Spinal cord (tissue), 10 donors: ENCODE measurements at places on chromosomes 5 and 9.
A peak's percentile ranks its signal among the peaks of the same experiment; 100 is the strongest.

- peak; percentile 38 for DNase-seq
Observed at GRCh38 chr5:136769900-136770684, 404.7 kb upstream of the TRPC7 start.

- no peak for DNase-seq
Observed at GRCh38 chr9:110319781-110320492, 17.7 kb downstream of the TXNDC8 start.

DNA sequence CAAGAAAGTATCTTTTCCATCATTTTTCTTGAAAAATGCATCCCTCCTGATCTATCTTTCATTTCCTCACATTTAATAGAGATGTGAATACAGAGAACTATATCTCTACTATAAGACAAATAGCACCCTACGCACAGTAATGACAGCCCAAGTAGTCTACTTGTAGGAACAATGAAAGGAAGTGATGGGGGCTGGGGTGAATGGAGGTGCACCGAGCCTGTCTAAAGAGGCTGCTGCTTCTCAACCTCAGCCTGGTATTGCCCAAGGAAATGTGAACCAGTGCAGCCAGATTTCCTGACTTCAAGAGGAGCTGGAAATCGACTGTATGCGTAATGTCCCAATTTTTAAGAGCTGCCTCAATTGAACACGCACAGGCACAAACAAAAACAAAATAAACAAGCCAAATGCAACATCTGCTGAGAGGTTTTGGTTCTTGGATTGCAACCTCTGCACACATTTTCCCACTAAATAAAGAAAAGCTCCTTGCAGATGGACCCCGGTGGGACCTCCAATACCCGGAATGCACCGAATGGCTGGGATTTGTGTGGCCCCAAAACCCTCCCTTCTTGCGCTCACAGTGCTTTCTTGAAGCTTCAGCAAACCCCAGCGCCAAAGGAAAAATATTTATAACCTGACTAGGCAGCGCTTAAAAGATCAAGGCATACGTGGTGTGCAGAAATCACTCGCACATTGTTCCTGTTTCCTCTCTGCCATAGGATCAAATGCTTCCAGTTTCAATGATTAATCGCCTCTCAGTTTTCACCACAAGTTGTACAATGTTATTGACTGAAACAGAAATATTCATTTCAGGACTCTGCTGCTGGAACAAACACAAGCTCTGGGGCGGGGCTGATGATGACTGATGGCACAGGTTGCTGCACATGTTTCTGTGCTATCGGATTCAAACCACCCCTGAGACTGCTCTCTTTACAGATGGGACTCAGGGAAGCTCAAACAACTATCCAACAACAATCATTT is 68.3 kb downstream of the KCNIP1 start:
- DNase-seq, result peak; percentile 65

- DNase-seq, result no peak
Observed at GRCh38 chr9:123914517-123915196, 15.3 kb downstream of the DENND1A start.

DNA sequence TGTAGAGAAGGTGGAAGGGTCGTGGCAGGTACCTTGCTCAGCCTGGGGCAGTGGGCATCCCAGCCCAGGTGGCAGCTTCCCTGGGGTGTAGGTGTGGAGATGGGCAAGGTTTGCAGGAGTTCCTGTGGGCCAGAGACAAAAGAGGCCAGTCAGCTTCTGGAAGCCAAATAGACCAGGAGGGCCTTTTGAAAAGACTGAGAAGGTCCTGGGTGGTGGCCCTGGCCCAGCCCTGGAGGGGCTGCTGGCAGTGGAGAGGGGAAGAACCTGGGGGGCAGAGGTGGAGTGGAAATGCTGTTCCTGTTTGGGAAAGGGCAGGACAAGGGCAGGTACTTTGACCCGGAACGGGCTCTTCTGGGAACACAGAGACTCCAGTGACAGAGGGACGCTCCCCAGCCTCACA is 7.0 kb upstream of the IL3 start:
- no peak for DNase-seq

DNA sequence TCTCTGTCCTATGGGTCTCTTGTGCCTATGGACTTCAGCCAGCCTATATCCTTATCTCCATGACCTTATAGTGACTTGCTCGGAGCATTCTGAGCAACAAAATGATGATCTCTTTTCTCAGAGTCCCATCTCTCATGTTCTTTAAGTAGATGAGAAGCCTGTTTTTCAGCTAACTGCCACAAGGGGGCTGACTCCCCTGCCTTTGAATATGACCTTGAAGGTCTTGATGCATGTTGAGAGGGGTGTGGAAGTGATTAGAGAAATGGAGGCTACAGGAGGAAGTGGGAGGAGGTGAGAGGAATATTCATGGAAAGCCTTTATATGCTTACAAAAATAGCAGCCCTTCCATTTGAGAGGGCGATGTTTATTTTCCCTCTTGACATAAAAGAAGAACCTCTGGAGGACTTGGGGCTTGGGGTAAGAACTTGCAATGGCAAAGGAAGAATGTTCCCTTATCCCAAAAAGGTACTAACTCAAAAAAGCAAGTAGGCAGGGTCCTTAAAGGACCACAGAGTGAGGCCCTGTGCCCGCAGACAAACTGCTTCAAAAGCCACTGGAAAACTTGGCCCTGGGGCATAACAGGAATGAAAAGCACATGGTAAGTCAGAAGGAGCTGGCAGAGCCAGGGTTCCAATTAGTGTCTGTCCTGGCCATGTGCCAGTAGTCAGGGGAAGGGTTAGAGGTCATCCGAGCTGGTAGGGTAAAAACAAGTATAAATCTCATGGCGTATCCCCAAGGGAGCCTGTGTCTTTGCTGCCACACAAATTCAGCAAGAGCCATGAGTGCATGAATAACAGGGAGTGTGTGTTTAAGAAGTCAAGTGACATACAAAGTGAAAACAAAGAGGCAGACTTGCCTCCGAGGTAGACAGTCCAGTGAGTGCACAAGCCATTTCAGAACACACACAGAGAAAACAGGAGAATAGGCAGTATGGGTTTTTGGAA is 39.1 kb downstream of the FGD3 start:
- DNase-seq, result no peak

DNA sequence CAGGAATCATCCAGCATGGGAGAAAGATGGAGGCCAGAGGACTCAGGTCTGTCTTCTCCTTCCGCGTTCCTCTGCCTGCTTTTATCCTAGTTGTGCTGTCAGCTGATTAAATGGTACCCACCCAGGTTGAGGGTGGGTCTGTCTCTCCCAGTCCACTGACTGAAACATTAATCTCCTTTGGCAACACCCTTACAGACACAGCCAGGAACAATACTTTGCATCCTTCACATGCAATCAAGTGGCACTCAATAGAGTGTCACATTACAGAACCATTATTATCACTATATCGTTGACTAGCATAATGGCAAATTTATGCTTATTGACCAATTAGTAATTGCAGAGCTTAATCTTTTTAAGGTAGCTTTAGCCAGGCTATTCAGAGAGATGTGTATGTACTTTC is 64.8 kb downstream of the UNC13B start:
- no peak for DNase-seq

DNA sequence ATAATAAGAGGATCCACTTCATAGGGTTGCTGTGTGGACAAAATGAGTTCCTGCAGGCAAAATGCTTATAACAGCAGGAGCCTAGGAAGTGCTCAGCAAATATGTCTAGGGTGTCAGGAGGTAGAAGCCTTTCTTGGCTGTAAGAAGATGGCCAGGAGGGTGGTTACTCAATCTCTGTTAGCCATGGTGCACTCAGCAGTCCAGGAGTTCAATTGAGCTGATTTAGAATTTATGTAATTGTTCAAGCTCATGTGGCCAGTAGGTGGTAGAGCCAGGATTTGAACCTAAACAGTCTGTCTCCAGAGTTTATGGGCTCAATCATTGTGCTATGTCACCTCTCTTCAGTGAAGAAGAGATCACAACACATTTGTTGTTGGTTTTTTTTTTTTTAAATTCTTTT is 381.2 kb downstream of the KIF4B start:
- no peak for DNase-seq

DNA sequence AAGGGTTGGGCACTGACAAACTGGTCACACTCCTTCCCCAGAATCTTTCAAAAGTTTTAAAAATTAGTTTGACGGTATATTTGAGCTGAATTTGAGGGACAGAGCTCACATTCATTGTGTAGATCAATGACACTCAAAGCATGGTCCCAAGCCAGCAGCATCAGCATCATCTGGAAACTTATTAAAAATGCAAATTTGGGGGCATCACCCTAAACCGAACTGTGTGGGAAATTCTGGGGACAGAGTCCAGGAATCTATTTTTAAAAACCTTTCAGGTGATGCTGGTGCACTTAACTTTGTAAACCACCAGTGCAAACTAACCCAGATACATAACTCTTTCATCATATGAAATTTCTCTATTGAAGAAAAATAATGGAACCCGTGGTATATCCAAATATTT is 58.1 kb upstream of the MTAP start:
- no peak for DNase-seq

DNA sequence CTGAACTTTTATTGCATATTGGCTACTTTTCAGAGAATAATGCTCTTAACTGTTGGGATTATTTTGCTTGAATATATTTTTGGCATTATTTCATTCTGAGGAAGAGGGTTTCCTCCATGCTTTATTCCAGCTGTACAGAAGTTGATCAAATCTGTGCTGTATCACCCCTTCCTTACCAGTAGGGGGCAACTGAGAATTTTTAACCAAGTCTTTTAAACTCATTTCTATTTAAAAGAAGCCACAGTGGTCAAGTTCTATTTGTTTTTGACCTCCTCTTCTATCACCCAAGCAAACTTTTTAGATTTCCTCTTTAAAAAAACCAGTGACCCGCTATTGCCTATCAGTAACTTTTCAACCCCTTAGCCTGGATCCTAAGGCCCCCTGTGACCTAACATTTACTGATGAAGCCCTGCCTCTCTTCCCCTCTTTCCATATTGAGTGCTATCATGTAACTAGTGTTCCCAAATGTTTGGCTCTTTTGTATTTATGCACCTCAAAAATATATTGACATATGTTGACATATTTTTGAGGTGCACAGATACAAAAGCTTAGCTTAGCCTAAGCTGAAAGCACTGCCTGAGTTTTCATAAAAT is 80.6 kb downstream of the FBXO4 start:
- peak; percentile 43 for DNase-seq

DNA sequence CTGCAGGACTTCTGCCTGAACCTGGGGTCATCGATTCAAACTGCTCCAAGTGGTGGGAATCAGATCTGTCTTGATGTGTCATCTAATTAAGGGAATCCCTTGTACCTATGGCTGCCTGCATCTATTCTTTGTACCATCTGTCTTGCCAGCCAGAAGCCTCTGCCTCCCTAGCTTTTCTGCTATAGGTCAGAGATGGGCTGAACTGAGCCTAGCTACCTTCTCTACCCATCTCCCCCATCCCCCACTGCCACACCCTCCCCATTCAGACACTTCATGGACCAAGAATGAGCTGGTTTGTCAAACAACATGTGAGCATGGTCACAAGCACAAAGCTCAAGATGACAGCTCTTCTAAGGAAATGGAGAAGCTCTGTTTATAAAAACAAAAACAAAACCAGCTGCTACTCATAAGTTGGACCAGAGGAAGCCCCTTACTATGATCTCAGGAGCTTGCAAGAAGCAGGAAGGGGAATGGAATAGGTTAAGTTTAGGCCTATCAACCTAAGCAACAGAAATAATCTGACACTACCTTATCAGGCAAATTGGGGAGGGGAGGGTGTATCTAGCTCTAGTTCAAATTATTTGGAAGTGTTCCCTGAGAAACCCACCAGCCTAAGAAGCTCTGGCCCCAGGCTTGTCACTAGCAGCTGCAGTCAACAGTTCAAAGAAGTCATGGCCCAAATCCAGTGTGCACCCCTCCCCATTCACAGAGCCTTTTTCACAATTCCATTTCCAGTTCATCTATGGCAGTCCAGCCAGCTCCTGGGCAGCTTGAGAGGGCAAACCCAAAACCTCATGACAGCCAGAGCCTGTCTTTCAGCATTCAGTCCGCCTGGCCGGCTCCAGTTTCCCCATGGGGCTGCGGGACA is 29.9 kb downstream of the SKP1 start:
- DNase-seq, result no peak

- no peak for DNase-seq
Observed at GRCh38 chr9:16246785-16247184, 623.7 kb downstream of the BNC2 start.

- DNase-seq, result no peak
Observed at GRCh38 chr5:61504143-61504770, 172.2 kb downstream of the ZSWIM6 start.

- DNase-seq, result no peak
Observed at GRCh38 chr9:95726756-95727155, 148.7 kb upstream of the ERCC6L2 start.

DNA sequence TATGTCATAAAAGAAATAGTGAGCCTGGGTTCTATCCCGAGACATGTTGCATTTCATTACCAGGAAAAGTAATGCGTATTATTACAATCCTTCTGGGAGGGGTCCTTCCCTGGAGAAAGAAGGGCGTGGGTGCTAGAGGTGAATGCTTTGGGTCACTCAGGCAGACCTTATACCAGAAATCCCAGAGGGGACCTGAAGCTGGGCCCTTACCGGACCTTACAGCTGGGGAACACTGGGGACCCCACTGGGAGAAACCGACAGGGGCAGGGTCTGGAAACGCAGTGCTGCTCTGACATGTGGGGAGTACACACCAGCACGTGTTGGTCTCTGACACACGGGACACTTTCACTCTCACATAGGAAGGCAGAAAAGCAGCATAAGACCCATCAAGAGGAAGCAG is 71.3 kb downstream of the LMNB1 start:
- no peak for DNase-seq

- DNase-seq, result no peak
Observed at GRCh38 chr5:42596817-42597216, 159.8 kb upstream of the CCDC152 start.

GRCh38 chr5:38948501-38948900 is 102.7 kb downstream of the OSMR start:
- no peak for DNase-seq

DNA sequence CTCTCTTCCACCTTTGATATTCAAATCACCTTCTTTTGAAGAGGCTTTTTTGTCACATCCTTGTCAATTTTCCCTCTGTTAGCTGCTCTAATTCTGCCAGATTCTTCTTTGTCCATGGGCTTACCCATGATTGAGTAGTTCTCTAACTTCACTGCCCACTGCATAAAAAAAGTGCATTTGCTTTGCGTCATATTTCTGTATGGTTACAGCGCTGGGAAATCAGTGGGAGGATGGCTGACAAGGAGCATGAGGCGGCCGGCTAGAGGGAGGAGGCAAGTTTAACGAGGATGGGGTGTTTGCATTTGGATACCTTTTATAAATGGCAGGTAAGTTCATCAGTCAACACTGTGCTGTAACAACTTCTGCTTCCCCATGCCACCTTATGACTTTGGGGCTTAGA is 116.5 kb upstream of the LHFPL2 start:
- no peak for DNase-seq
